ENCODE measurements at places on chromosomes 3 and 15.
A peak's percentile ranks its signal among the peaks of the same experiment; 100 is the strongest.

DNA sequence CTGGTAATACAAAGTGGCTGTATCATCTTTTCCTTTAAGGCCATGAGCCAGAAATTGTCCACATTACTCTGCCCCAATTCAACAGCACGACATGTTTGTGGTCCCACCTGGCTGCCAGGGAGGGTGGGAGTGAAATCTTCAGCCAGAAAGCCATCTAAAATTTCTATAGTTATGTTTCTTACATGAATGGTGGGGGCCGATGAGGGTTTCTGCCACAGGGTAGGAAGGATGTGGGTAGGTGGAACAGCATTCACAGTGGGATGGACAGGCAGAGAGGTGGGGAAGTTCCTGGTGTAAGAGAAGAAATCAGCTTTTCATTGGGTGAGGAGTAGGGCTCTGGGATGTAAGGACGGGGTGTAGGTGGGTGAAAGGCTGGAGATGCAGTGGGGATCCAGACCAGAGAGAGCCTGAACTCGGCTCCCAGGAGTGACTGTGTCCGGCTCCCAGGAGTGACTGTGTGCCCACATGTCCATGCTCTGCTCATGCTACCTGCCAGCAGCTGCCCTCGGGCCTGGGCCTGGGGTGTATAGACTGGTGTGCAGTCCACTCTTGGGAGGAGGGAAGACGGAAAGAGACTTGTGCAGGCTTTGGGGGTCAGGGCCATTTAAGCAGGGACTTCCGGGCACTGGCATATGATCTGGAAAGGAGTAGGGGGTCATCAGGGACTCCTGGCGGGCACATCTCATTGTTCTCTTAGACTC lies 3.8 kb upstream of the FBLN2 start:
- no peak for DNase-seq

DNA sequence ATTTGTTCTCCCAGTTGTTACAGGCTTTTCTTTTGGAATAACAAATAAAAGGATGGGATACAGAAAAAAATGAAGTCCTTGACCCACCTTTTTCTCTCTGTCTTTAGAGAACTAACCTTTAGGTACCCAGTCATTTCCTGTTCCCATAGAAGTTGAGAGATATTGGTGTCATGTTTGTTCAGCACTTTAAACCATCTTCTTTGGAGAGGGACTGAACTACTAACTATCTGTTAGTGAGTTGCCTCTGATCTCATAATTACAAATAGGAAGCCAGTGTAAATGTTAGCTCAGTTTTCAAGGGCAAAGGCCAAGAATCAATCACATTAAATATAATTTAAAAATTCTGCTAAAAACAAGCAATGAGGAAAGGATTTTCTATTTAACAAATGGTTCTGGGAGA lies 72.9 kb upstream of the DCBLD2 start:
- no peak for DNase-seq

DNA sequence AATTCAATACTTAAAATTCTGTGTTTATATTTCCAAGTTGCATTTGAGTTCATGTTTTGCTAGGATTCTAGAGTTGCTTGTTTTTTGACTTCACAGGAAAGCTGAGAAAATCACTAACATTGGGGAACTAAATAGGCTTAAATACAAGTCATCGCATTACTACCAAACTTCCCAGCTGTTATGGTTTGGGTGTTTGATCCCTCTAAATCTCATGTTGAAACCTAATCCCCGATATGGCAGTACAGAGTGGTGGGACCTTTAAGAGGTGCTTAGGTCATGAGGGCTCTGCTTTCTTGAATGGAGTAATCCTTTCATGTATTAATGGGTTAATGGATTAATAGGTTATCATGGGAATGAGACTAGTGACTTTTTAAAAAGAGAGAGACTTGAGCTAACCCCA lies 77.2 kb upstream of the ARPP21 start:
- no peak for DNase-seq

DNA sequence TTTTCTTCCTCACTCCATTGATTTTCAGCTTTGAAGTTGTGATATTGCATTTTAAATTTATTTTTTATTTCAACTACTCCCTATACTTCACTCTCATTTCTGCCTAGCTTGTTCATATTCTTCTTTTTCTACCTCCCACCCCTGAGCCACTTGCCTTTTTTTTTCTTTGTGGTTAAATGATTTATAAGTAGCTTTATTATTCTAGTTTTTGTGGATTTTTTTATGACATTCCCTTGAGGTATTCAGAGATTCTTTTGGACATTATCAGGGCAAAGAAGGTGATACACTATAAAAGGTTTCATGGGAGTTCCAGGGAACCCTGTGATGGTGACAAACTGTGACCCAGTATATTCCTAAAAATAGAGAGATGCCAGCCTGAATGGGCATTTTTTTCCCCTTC lies 3.3 kb downstream of the C15orf61 start:
- DNase-seq = no peak

- DNase-seq = no peak
Measured at GRCh38 chr3:66195347-66195783, 25.4 kb upstream of the SLC25A26 start.

DNA sequence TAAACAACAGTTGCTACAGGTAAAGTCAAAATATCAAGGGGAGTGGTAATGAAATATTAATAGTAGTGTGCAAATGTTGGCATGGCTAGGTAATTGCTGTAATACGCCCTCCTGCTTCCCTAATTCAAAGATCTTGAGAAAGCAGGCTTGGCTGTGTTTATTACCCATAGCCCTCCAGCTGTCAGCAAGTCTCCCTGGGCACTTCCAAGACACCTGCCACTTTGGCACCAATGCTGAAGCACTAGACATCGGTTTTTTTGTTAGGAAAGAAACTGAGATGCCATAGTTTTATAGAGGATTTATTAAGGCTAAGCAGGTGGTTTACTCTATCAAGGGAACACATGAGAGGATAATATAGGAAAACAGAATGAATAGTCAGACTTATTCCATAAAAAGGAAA lies 64.4 kb downstream of the P2RY1 start:
- no peak for DNase-seq

- no peak for DNase-seq
Measured at GRCh38 chr3:183534249-183534648, 21.3 kb downstream of the KLHL6 start.

DNA sequence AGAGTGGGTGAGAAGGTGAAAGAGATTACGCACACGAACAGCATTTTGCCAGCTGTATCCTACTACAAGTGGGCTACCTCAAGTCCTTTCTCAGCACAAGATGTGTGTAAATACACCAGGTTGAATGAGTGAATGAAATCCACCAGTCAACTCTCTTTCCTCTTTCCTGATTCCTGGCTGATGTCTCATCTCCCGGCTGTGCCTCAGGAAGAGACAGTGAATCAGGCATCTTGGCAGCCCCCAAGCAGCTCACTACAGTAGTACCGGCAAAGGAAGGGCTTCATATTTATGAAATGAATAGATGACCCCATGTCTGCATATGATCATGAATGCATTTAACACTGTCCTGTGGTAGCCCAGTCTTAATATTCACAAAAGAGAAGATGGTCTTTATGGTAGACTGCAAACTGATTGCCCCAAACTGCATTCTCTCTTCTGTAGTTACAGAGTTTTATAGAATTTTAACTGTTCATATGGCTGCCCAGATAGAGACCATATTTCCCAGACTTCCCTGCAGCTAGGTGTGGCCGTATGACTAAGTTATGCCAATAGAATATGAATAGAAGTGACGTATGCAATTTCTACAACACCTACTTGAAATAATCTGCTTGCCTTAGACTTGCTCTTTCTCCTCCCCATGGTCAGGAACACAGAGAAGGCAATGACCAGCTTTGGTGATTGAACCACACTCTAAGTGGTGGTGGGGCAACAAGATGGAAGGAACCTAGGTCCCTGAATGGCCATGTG lies 22.7 kb downstream of the MGLL start:
- DNase-seq = peak; percentile 91

DNA sequence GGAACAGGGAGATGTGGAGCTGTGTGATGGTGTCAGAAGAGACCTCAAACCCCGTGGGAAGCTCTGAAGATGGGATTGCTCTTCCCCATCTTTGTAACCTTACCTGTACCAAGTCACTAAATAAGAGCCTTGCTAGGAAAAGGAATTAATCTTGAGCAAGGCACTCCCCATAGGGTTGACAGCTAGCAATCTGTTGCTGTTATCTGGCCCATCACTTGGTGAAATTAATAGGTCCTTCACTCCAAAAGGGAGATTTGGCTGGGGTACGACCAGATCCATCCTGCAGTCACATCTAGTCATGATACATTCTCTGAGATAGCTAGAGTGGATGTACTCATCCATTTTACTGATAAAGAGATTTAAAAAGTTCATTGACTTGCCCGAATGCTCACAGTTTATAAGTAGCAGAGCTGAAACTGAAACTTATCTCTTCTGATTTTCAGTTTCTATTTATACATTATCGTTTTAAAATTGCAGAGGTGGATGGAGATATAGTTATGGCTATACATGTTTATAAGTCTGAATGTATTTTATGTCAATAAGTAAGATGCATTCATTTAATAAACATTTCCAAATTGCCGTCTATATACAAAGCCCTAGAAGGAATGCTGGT lies 299.1 kb upstream of the MCTP2 start:
- no peak for DNase-seq

- DNase-seq = no peak
Measured at GRCh38 chr3:7423995-7424394, 563.1 kb downstream of the GRM7 start.

DNA sequence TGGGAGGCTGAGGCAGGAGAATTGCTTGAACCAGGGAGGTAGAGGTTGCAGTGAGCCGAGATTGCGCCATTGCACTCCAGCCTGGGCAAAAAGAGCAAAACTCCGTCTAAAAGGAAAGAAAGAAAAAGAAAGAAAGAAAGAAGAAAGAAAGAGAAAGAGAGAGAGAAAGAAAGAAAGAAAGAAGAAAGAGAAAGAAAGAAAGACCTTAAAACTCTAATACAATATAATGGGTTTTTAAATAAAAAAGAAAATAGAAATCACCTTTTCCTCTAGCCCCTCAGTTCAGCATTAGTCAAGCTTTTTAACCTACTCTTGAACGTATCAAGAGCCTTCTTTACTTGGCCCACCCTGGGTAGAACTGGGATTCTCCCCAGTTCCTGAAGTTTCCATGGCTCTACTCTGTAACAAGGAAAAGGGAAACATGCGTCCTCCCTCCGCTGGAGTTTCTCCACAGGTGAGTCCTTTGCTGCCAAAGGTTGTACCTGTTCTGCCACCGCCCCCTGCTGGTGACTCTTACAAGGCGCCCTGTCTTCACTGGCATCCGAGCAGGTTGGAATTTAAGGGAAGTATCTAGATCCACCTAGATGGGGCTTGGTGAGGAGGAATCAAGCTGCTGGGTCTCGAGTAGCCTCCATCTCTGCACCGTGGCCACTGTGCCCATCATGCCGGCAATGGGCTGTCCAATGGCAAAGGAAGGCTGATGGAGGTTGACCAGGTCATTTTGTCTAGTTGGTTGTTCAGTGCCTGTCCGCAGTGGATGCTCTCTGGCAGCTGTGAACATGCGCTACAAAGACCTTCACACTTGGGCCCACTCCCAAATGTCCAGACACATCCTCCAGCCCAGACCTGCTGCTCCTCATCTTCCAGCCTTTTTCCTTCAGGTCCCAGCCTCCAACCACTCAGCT lies 20.6 kb upstream of the EPHB3 start:
- no peak for DNase-seq

DNA sequence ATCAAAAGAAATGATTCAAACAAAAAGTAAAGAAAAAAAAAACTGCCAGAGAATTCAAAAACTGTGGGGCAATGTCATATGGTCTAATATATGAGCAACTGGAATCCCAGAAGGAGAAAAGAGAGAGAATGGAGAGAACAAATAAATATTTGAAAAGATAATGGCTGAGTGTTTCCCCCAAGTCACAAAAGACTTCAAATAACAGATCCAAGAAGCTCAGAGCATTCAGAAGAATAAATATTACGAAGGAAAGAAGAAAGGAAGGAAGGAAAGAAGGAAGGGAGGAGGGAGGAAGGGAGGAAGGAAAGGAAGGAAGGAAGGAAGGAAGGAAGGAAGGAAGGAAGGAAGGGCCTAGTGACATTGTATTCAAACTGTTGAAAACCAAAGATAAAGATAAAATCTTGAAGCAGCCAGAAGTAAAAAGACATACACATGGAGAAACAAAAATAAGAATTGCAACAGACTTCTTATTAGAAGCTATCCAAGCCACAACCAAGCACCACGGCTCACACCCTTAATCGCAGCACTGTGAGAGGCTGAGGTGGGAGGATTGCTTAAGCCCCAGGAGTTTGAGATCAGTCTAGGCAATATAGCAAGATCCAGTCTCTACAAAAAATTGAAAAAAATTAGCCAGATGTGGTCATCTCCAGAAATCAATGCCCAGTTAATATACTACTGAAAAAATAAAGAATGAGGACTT lies 118.9 kb upstream of the IGSF10 start:
- no peak for DNase-seq

DNA sequence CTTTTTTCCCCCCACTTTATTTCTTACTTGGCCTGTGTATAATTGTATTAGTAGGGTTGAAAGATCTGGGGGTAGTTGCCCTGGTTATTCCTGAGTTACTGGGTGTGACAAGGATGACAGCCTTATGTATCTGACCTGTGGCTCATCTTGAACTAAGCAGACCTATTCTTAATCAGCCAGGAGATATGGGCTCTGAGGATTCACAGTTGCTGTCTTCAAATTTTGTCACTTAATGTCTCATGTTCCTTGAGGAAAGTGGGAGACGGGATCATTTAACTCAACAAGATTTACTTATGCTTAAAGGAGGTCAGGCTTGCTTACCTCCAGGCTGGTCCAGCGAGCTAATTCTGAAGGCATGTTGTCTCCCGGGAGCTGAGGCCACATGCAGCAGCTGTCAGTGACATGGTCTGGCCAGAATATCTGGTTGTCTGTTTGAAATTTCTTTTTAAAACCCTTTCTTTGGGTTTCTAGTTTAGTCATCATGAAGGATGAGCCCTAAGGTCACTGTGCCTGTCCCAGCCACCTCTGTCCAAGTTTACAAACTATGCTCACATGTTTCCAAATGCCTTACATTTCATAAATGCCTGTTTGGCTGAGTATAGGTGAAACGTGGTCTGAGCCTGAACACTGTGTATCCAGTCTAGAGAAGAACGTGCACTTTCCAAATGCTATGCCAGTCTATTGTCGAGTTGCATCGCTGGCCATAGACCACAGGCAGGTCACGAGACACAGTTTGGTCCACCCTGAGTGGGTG lies 26.8 kb downstream of the LRTM1 start:
- DNase-seq = no peak

- DNase-seq = no peak
Measured at GRCh38 chr3:59163953-59164352, 114.1 kb upstream of the CFAP20DC start.

- no peak for DNase-seq
Measured at GRCh38 chr15:67322481-67322880, 67.9 kb downstream of the IQCH start.

DNA sequence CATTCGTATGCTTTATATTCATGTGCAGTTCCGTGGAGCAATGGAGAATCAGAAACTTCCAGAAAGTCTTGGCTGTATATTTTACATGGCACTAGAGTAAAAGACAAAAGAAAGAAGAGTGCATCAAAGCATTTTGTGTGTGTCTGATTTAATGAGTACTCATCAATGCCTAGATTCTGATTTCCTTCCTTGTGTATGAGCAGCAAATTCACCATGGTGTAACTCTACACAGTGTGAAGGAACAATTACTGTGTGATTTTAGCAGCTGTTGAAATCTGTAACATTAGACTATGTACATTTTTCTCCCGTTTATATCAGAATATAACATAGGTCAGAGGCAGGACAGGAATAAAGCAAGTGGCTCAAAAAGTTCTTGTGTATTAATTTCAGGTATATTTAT lies 102.0 kb upstream of the TSC22D2 start:
- no peak for DNase-seq

GRCh38 chr3:171481011-171481410 lies 20.8 kb upstream of the TNIK start:
- DNase-seq = no peak

All from pulmonary artery endothelial cell (primary cell).